Naive B cell (primary cell): ENCODE measurements at places on chromosomes 3 and 15.

- DNase-seq: no peak
Observed at GRCh38 chr15:71564217-71564616, 246.1 kb upstream of the NR2E3 start.

DNA sequence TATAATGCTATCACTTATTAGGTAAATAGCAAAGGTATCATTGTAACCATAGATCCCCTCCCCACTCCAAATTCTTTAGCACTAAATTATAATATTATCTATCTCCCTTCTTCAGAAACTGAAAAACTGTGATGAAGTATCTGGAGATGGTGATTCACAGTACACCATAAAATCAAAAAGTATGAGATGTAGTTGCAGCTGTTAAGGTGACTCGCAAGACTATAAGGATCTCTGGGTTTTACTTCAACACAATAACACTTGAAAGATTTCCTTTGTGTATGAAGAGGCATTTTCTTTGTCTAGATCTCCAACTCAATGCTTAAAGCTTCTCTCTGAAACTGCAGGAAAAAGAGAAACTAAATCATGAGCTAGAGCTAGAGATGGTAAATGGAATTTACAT lies 46.9 kb downstream of the IFT57 start:
- DNase-seq: no peak

- no peak for DNase-seq
Observed at GRCh38 chr3:72336821-72337479, 511.3 kb downstream of the SHQ1 start.

DNA sequence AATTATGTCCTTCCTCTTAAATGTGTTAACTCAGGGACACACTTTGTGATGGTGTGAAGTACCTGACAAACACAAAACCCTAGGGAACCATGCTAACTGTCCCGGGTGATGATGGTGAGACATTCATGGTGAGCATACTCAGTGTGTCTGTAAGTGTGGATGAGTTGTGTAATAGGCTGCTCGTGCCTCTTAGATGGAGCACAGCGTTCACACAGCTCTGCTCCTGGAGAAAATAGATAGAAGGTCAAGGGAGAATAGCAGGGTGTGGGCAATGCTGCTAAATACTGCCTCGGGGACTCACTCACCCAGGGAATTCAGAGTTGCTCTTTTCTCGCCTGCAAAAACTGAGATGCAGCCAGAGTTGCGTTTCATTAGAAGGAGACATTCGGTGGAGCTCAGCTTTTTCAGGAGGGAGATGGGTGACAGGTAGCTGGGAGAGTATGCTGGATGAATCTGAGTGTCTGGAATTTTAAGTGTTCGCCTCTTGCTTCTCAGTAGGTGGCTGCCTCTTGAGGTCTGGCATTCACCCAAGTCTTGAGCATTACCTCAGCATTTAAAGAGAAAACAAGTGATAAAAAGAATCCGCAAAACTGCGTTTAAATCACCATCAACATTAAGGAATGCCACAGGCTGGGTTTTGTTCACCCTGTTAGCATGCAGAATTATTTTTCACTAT lies 813.2 kb downstream of the AGBL1 start:
- no peak for DNase-seq

DNA sequence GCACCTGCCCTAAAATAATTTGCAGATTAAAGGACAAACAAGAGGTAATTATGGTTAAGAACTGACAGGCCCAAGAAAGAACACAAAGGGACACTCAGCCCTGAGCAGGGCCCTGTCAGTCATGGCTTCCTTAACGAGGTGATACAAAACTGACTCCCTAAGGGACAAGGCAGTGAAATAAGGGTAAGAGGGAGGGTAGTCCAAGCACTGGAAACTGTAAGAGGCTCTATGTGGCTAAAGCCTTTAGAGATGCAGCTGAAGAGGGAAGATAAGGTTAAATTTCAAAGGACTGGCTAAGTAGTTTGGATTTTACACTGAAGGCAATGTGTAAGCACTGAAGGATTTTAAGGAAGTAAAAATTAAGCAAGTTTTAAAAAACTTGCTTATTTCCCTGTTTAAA lies 3.9 kb downstream of the ATR start:
- DNase-seq: no peak

DNA sequence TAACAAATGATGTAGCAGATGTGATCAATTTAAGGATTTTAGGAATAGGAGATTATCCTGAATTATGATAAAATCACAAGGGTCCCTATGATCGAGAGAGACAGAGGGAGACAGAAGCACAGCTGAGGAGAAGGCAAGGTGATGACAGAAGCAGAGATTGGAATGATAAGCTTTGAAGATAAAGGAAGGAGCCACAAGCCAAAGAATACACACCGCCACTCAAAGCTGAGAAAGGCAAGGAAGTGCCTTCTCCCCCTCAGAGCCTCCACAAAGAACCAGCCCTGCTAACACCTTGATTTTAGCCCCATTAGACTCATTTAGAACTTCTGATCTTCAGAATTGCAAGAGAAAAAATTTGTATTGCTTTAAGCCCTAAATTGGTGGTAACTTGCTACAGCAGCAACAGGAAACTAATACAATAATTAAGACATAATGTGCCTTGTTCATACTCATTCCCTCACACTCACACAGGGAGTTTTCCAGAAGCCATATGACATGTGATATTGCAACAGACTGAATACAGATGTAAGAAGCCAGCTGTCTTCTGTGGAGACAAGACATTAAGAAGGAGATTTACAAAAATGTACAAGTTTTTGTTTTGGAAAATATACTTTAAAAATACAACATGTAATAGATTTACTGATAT lies 38.2 kb downstream of the TRANK1 start:
- DNase-seq: no peak

GRCh38 chr3:138458774-138459499 lies 24.5 kb downstream of the ESYT3 start:
- no peak for DNase-seq
